ENCODE measurements at places on chromosomes 1 and 21.

DNA sequence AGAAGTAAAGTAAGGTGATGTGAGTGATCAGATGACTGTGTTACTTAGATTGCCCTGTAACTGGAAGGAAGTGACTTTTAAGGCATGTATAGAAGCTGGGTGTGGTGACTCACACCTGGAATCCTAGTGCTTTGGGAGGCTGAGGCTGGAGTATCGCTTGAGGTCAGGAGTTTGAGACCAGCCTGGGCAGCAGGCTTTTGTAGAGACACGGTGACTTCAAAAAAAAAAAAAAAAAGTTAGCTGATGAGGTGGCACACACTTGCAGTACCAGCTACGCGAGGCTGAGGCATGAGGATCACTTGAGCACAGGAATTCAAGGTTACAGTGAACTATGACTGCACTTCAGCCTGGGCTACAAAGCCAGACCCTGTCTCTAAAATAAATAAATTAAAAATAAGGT is 2.3 kb upstream of the USP16 start:
- no peak for DNase-seq

GRCh38 chr1:25505656-25506385 is 37.6 kb upstream of the LDLRAP1 start:
- DNase-seq, result no peak

- DNase-seq, result no peak
Measured at GRCh38 chr1:47469910-47470309, 32.1 kb downstream of the FOXD2 start.

DNA sequence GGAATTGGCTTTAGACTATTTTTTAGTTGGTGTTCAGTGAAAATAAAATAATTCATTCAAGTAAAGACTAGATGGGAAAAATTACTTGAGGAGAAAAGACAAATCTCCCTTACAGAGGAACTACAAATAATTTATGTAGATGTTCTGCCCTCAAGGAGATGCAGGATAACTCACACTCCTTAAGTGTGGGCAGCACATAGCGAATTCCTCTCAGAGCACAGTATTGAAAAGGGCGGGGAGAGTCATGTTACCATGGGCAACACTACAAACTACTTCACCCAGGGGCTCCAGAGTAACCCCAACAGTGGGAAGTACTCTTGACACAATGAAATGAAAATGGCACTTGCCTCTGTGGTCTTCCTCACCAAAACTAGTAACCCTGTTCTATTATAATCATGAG is 20.6 kb upstream of the LAMC2 start:
- DNase-seq, result no peak

DNA sequence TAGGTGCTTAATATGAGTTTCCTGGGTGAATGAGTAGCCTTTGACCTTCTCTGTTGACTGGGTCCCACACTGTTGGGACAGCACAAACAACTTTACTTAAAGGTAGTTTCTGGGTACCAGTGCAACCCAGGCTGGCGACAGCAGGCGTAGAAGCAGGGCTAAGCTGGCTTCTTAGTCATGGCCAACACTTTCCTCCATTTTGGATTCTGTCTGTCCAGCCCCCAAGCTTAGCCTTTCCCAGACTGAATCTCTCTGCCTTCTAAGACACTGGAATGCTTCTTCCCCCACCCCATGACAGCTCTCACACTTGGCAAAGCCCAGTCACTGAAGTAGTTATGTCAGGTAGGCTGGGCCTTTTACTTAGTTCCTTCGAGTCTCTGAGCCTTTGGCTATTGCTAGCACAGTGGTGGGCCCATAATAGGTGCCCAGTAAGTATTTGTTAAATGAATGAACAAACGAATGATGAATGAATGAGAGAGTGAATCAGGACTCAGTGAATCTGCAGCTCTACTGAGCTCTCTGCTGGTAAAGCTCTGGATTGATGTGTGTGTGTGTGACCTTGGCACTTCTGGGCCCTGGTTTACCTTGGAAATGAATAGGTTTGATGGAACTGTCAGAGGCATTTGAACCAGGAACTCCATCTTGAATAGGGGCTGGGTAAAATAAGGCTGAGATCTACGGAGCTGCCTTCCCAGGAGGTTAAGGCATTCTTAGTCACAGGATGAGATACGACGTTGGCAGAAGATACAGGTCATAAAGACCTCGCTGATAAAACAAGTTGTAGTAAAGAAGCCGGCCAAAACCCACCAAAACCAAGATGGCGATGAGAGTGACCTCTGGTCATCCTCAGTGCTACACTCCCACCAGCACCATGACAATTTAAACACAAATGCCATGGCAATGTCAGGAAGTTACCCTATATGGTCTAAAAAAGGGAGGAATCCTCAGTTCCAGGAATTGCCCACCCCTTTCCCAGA is 37.4 kb upstream of the ID3 start:
- DNase-seq, result no peak

DNA sequence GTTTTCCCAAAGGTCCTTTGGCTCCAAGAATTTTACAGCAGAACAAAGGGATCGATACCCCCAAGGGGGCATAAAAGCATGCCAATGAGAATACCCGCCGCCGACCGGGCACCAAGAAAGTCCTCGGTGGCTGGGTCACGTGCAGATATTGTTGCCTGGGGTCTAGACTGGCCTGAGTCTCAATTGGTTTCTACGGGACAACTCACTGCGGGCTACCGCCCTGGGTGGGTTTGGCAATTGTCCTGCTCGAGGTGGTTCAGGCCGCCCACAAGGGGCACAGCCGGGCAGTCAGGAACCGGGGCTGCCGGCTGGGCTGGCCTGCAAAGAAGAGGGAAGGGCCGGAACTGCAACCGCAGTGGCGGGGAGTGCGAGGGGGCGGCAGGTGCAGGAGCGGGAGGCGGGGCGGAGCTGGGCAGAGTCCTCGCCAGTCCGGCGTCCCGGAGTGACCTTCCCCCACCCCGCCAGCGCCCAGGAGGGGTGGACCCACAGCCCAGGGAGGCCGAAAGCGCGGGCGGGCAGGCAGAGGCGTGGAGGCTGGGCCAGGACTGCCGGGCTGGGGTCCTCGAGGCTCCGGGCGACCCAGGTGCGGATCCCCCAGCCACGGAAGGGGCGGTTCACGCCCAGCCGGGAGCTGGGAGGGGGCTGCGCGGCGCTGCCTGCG is 926 bp upstream of the ATP1B1 start:
- no peak for DNase-seq

GRCh38 chr1:14804626-14805025 is 206.1 kb downstream of the KAZN start:
- DNase-seq, result no peak

- DNase-seq, result no peak
Measured at GRCh38 chr1:3469849-3470649, 15.6 kb downstream of the ARHGEF16 start.

- DNase-seq, result no peak
Measured at GRCh38 chr21:15366555-15366954, 301.8 kb upstream of the NRIP1 start.

GRCh38 chr1:6261615-6261995 is 707 bp upstream of the GPR153 start:
- no peak for DNase-seq

DNA sequence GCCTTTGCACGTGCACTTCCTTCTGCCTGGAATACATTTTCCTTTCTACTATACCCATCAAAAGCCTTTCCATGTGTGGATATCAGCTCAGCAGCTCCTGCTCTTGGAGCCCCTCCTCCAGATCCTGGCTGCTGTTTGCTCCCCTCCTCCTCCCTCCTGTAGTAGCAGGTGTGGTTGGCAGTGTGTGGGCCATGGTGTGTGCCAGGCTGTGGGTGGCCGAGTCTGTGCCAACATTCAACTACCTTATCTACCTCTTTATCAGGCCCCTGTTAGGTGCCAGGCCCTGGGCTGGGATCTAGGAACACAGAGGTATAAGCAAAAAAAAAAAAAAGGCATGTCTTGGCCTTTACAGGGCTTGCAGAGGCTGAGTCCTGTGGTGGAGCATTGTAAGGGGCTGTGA is 180.6 kb upstream of the JUN start:
- DNase-seq, result no peak

DNA sequence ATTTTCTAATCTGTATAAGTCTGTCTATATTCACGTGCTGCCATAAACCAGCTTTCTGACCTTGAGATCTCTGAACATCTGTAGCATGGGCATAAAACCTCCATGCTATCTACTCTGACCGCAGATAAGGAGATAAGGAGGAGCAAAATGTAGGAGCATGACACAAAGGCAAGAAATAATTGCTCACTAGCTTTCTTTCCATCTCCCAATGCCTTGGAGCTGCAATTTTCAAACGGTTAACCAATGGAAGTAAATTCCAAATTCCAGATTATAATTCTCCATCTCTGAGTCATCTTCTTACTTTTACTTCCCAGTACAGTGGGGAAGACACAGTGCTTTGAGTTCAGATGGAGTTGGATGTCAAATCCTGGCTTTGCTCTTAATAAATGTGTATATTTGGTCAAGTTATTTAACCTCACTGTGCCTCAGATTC is 41.6 kb downstream of the CD58 start:
- peak; percentile 55 for DNase-seq

- no peak for DNase-seq
Measured at GRCh38 chr1:74505928-74506710, 6.3 kb downstream of the LRRC53 start.
